Stimulated activated CD8-positive, alpha-beta memory T cell treated with anti-CD3 and anti-CD28 coated beads, Interleukin-2, amount 100 ng/mL, for 1 hour (primary cell): ENCODE measurements at places on chromosomes 6 and 20.

GRCh38 chr6:81564470-81565068 is 187.9 kb downstream of the TENT5A start:
- no peak for DNase-seq

DNA sequence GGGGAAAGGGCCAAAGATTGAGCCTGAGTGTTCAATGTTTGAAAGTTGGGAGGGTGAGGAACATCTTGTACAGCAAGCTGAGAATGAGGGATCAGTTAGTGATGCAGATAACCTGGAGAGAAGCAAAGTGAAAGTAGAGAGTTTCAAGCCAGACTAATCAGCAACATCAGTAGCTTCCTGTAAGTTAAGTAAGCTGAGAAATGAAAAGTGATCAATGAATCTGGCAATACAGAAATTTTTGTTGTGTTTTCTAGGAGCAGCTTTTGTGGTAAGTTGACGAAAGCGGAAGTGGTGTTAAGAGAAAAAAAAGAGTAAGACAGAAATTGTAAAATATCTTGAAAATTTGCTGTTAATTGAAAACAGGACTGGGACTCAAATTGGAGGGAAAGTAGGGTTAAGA is 855.5 kb upstream of the MAP3K7 start:
- DNase-seq = no peak

DNA sequence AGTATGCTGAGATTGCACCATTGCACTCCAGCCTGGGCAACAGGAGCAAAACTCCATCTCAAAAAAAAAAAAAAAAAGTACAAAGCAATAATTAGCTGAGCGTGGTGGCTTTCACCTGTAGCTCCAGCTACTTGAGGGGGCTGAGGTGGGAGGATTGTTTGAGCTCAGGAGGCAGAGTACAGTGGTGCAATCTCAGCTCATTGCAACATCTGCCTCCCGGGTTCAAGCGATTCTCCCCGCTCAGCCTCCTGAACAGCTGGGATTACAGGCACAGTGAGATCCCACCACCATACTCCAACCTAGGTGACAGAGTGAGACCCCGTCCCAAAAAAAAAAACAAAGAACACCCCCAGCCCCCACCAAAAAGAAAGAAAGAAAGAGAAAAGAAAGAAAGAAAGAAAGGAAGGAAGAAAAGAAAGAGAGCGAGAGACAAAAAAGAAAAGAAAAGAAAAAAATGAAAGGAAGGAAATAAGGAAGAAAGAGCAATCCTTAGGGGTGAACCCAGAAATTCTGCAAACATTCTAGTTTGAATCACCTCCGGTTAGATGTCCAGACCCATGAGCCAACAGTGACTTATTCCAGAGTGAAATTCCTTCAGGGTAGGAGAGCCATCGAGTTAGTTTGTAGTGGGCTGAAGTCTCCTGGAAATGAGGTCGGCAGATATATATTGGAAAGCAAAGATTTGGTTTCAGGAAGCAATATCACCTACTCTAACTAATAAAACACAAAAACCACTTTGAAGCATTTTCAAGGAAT is 3.2 kb upstream of the RIPOR3 start:
- DNase-seq = no peak

DNA sequence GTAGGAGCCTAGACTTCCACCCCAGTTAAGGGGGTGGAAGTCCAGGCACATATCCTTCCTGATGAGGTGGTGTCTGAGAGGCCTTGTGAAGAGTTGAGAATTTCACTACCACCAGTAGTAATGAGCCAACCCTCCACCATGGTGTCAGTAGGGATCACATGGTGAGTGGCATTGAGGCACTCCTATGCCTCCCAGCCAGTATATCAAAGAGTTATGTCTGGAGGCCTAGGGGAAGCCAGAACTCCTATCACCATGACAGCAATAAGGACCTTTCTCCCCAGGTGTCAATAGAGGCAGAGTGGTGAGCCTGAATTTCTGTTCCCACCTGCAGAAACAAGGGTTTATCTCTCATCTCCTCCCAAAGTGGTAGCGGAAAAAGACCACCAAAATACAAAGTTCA is 106.6 kb upstream of the ADTRP start:
- no peak for DNase-seq

DNA sequence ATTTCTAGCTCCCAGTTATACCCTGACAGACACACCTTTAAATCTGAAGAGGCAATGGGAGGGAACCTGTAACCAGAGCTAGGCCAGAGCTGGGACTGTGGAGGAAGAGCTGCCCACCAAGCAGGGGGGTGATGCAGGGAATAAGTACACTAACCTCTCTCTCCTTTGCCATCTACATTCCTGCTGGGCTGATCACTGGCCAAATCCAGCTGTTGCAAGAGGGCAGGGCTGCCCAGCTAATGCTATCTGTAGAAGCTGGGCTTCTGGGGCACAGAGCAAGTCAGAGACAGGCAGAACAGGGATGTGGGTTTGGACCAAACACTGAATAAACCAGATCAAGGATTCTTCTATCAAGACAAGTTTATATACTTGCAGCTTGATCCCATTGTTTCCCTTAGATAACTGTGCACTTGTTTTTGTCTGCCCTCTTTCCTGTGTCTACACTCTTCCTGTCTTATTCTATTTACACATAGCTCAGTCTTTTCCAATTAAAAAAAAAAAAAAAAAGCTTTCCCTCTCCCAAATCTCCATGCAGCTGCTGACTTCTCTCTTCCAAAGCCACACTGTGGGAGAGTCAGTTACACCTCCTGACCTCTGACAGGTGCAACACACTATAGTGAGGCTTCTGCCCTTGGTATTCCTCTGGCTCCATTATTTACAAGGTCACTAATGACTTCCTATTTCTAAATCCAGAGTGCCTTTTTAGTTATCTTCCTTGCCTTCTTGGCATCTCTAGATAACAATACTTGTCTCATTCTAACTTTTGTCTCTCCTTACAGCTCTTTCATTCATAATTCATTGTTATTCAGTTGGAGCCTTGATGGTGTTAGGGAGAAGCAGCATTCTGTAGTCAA is 43.7 kb downstream of the TRIM38 start:
- DNase-seq = no peak

GRCh38 chr20:46802722-46803121 is 91.9 kb upstream of the EYA2 start:
- DNase-seq = no peak

DNA sequence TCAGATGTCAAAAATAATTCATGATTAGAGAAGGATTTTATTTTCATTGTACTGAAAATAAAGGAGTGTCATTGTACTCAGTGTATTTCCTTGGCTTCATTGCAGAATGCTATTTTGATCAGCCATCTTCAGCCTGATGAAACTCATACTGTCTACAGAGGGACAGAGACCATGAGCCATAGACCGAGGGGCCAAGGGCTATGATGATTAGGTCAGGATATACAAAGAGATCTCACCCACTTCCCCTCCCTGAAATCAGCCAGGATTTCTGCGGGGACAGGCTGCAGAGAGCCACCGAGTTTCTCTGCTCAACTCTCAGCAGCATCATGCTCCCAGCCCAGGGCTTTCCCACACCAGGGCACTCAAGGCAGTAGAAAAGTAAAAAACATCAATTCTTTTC is 47.0 kb downstream of the ALDH8A1 start:
- DNase-seq = no peak

DNA sequence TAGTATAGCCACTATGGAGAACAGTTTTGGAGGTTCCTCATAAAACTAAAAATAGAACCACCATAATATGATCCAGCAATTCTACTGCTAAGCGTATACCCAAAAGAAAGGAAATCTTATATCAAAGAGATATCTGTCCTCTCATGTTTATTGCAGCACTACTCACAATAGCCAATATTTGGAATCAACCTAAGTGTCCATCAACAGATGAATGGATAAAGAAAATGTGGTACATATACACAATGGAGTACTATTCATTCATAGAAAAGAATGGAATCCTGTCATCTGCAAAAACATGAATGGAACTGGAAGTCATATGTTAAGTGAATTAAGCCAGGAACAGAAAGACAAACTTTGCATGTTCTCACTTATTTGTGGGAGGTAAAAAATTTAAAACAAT is 5.7 kb upstream of the CD2AP start:
- DNase-seq = no peak

- no peak for DNase-seq
These were observed 3.9 kb downstream of the SLC29A1 start for GRCh38 chr6:44227148-44227793.

DNA sequence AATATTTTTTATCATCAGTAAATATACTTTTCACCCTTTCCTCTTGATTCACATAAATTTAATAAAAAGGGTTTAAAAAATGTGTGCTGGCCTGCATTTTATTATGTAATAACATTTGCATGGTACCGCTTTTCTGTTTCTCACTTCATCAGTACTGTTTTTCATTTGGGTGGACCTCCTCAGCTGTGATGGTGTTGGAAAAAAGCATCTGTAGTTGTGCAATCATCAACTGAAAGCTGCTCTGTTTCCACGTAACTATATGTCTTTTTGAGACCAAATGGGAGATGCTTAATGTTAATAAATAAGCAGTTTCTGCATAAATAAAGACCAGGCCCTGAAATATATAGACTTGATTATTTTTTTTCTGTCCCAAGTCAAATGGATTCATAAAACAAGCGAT is 31.6 kb upstream of the CENPW start:
- DNase-seq = no peak

DNA sequence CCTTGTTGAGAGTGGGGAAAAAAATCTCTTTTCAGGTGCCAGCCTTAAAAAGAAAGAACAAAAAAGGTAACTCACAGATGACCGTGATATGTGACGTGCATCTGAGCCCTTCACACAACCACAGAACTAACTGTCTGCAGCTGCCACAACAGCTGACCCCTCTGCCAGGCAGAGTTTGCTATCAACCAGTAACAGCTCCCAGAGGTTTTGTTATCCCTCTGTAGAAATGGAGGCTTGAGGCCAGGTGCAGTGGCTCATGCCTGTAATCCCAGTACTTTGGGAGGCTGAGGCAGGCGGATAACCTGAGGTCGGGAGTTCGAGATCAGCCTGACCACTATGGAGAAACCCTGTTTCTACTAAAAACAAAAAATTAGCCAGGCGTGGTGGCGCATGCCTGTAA is 42.8 kb downstream of the SLC52A3 start:
- no peak for DNase-seq

DNA sequence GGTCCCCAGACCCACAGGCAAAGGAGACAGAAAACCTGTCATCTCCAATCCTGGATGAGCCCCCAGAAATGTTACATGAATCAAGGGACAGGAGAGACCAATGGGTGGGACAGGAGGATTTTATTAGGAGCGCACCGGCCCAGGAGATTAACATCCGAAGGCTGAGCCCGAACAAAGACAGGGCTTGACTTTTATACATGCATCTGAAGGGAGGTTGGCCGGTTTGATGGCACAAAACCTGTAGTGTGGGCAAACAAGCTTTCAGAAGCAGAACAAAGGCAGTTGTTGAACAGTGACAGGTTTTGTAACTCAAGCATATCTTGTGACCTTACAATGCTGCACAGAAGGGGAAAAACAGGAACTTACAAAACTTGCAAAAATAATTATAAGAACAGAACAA is 83.9 kb upstream of the GPR6 start:
- no peak for DNase-seq

DNA sequence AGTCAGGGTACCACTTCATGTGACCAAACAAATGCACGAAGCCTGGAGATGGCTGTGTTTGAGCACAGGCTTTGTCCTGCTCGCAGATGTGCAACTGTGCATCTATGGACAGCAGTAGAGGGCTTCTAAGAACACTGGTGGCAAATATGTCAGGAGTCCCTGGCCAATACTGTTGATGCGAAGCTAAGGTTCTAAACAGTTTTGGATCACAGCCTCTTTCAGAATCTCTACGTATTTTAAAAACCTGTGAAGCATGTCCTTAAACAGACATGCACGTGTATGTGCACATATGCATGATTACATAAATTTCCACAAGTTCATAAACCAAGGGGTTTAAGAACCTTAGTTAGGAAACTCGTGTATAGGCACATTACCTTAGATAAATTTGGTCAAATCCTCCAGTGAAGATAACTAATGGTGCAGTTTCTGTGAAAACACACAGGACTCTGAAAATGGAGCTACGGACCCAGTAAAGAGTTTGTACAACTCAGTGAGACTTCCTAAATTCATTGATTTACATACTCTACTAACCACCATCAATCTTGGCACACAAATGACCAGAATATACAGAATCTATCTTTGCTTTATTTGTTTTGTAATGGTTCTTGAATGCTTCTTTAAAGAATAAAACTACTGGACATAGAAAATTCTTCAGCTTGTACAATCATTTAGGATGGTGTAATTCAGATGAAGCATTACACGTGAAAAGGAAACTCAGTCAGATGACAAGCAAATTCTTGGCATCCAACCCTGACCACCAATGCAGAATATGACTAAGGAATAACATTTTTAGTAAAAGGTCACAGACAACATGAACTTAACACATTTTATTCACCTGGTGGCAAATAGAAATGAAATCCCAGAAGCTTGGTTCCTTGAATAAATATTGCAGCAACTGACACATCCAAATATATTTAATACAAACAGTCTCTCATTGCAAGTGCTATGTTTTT is 27.4 kb downstream of the KCNQ5 start:
- DNase-seq = no peak
